Hematopoietic multipotent progenitor cell treated with erythropoietin and hydrocortisone succinate and interleukin-3 and kit ligand, for 17 days (in vitro differentiated cells): ENCODE measurements at places on chromosomes 2 and 18.

GRCh38 chr2:37625156-37625555 lies 46.3 kb downstream of the CDC42EP3 start:
- DNase-seq: no peak

DNA sequence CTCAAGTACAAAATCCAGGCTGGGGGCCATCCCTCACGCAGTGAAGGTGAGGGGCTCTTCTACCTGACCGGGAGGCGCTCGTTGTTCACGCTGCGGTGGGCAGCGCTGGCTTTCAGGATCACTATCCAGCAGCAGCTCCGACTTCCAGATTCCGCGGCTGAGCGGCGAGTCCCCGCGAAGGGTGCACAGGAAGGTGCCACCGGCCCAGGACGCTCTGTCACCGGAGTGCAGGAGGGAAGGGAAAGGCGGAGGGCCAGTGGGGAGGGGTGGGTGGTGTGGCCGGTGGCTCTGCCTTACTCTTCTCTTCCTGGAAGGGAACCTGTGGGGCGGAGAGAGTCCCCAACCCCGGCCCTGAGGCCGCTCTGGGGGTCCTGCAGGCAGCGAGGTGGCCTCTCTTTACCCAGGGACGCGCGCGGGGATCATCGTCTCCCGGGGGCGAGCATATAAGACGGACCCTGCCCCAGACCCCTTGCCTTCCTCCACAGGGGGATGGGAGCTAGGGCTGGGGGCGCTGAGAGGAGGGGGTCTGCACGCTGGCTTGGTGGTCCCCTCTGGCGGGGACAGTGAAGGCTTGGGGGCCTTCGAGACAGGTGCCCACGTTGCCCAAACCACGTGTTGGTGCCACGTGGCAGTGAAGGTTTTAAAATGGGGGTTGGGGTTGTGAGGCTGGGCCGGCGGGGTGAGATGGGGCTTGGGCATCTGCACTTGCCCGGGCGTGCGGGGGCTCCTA lies 26.9 kb upstream of the HS6ST1 start:
- no peak for DNase-seq

- no peak for DNase-seq
These were observed 33.9 kb upstream of the SEMA4C start for GRCh38 chr2:96903815-96904214.

GRCh38 chr2:38722271-38723061 lies 28.7 kb downstream of the SRSF7 start:
- DNase-seq: no peak

GRCh38 chr2:97806738-97807618 lies 93.6 kb downstream of the ZAP70 start:
- DNase-seq: peak; percentile 61

- no peak for DNase-seq
These were observed 168.7 kb upstream of the HDAC4 start for GRCh38 chr2:239569401-239570090.

DNA sequence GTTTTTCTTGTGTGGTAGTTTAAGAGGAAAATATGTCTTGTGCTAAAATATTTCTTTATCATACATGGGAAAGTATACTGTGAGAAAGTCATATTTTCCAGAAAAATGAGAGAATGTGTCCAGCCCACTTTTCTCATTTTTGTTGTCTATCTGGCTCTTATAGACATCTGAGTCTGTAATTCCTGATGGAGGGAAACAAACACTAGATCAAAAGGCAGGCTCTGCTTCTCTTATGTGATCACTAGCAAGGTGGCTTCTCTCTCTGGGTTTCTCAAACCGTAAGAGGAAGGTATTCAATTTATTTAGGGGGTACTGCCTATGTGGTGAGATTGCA lies 40.0 kb upstream of the PEX13 start:
- no peak for DNase-seq

- no peak for DNase-seq
These were observed 19.6 kb upstream of the PROKR1 start for GRCh38 chr2:68623820-68624219.

GRCh38 chr2:81767187-81767912 lies 1462.8 kb upstream of the LRRTM1 start:
- DNase-seq: no peak

GRCh38 chr2:234710587-234710986 lies 213.7 kb upstream of the ARL4C start:
- no peak for DNase-seq

- peak; percentile 37 for DNase-seq
These were observed 13.1 kb downstream of the CFLAR start for GRCh38 chr2:201128933-201129505.

DNA sequence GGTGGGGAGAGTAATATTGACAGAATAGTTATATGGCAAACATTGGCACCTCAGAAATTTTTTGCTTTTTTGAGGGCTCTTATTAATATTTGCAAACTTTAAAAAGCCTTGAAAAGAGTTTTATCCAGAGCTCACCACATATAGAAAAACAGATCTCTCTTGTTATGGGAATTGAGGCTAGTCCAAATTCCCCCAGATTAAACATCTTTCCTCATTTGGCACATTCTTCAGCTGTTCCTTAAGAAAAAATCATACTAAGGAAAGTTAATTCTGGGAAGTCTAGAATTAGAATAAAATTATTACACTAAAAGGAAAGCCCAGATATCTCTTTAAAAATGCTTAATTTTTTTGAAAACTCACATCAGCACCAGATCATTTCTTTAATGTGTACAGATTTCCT lies 5.6 kb downstream of the TFPI start:
- DNase-seq: no peak

DNA sequence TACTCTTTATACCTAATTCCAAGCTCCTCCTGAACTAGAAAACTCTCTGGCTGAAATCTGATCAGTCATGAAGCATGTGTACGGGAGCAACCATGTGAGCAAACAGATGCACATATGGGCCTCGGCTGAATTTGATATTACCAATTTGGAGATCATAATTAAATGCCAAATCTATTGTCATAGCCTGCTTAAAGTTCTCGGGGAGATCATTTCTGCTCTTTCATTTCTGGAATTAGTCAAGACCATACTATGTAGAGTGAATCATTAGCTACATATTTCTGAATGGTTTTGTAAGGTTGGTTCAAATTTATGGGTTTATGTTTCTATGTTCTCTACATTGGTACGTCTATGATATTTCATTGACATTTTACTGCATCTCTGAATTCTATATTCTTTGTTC lies 205.5 kb downstream of the UBE2E3 start:
- DNase-seq: no peak

DNA sequence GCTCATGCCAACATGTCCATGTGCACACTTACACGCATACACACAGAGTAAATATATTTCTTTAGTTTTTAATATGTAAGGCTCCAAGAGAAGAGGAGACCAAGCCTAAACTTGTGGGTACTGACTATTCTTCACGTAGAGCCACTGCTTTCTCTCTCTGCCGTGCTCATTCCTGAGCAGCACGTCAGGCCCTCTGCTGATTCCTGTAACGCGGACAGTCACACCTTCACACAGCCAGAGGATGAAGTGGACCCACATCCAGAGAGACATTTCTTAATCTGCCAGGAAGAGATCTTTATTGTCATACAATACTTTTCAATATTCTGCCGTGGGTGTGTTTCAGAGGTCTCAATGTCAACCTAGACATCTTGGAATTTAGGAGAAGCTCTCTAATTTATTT lies 560.7 kb downstream of the STK39 start:
- no peak for DNase-seq

DNA sequence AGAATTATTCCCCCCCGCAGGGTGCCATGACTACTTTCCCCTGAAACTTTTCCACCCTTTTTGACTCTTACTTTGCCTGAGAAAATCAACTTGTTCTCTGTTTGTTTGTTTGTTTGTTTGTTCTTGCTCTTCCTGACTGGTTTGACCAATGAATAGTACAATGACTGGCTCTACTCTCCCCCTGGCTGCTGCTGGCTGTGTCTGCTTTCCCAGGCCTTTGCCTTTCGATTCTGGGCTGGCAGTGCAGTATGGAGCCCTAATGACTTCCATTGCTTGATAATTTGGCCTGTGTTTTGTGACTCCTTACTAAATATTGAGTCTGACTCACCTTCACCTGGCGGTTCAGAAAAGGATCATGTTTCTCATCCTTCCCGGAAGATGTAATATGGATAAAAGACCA lies 241.1 kb downstream of the TMEM182 start:
- no peak for DNase-seq

- no peak for DNase-seq
These were observed 66.4 kb downstream of the NEDD4L start for GRCh38 chr18:58110398-58110797.

GRCh38 chr18:688323-688722 lies 24.1 kb downstream of the ENOSF1 start:
- DNase-seq: no peak

GRCh38 chr2:8421658-8422449 lies 260.0 kb upstream of the ID2 start:
- DNase-seq: no peak

GRCh38 chr2:61770746-61771145 lies 83.1 kb downstream of the FAM161A start:
- DNase-seq: no peak

DNA sequence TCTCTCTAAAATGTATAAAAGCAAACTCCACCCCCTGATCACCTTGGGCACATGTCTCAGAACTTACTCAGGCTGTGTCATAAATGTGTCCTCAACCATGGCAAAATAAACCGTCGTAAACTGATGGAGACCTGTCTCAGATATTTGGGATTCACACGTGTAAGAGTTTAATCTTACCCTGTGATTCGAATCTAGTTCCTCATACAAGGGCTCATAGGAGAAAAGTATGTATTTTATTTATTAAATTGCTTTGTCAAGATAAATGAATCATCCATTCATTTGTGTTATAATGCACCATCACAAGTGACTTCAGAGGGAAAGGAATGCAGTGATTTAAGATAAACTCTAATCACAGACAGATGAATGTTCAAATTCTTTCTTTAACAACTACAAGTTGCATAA lies 712.5 kb upstream of the LRATD1 start:
- no peak for DNase-seq

GRCh38 chr2:241618296-241618805 lies 18.6 kb downstream of the THAP4 start:
- no peak for DNase-seq

GRCh38 chr2:70826696-70827350 lies 6.4 kb upstream of the CLEC4F start:
- no peak for DNase-seq

DNA sequence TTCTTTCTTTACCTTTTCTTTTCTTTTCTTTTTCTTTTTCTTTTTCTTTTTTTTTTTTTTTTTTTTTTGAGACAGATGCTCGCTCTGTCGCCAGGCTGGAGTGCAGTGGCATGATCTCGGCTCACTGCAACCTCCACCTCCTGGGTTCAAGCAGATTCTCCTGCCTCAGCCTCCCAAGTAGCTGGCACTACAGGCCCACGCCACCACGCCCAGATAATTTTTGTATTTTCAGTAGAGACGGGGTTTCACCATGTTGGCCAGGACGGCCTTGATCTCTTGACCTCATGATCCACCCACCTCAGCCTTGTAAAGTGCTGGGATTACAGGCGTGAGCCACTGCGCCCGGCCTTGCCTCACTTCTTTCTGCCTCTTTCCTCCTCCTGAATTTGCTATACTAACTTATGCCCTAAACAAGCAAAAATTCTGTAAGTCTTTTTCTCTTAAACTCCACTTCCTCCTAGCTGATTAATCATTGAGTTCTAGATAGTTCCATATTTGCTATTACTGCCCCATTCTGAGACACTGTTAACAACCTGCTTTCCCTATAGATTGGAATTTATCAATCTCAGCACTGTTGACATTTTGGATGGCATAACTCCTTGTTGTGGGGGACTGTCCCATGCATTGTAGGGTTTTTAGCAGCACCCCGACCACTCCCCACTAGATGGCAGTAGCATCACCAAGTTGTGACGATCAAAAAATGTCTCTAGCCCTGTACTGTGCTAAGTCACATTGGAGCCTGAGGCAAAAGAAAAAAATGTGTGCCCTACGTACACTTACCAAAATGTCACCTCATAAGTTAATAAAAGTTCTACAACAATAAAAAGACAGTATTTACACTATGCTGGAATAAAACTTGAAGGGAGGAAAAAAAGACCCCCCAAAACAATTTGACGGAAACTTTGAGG lies 16.4 kb upstream of the THADA start:
- peak; percentile 59 for DNase-seq

GRCh38 chr2:48508461-48509124 lies 21.4 kb upstream of the STON1 start:
- DNase-seq: no peak

DNA sequence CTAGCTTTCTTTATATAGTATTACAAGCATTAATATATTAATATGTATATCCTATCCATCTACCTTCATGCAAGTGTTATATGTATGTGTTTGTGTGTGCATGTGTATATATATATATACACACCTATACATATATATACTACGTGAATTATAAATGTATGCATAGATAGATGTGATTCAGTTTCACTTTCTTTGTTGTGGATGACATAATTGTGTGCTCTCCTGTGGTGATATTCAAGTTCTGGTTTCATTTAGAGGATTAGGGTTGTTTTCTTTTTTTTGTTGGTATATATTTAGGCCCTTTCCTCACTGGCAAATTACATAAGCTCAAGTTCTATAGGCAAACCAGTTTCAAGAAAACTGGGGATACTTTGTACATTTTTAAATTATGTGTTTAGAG lies 225.7 kb upstream of the FANCL start:
- DNase-seq: no peak

DNA sequence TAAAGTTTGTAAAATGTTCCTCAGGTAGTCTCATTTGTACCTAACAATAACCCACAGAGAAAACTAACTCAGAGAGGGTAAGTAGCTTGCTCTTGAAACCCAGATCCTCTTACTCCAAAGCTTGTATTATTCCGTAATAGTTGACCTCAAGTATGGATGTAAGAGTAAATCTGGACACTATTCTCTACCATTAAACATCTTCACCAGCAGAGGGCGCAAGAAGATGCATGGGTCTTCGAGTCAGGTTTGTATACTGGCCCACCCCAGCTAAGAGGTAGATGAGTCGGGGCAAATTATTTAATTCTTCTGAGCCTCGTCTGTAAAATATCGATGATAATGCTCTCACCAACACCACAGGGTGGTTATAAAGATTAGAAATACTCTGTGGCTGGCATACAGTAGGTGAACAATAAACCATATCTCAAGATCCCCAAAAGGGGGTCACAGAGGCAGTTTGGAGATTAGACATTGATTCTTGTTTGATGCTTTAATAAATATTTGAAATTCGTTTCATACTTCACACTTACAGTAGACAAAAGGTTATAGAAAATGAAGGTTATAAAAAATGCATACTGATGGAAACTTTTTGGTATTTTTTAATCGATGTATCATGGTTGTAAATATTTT lies 3.5 kb upstream of the CABLES1 start:
- peak; percentile 88 for DNase-seq

GRCh38 chr2:147204102-147204501 lies 640.7 kb upstream of the ACVR2A start:
- no peak for DNase-seq

GRCh38 chr2:241315879-241316631 lies at the start of gene SEPTIN2:
Gene SEPTIN2 (plus strand): TSS chr2:241315925. CDS start chr2:241324233, 8,308 bp downstream.
- no peak for DNase-seq

DNA sequence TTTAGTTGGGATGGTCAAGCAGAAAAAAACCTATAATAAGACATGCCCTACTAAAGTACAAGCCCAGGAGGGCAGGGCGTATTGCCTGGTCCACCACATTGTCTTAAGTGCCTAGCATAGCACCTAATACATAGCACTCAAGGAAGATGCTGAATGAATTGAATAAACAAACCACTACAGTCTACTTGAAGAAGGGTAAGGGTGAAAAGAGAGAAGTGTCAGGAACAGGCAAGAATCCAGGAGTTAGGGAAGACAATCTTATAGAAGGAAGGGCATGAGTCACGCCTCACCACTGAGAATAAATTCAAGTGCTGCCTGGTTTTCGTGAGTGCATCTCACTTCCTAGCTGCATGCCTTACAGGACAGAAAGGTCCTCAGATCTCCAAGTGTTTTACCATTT lies 13.9 kb downstream of the SLC19A3 start:
- no peak for DNase-seq

GRCh38 chr2:230627806-230628724 lies 84.6 kb upstream of the CAB39 start:
- DNase-seq: no peak
